ENCODE measurements at places on chromosomes 12 and 14.

GRCh38 chr12:69583203-69583602 is 2.1 kb upstream of the CCT2 start:
- peak; percentile 21 for DNase-seq

DNA sequence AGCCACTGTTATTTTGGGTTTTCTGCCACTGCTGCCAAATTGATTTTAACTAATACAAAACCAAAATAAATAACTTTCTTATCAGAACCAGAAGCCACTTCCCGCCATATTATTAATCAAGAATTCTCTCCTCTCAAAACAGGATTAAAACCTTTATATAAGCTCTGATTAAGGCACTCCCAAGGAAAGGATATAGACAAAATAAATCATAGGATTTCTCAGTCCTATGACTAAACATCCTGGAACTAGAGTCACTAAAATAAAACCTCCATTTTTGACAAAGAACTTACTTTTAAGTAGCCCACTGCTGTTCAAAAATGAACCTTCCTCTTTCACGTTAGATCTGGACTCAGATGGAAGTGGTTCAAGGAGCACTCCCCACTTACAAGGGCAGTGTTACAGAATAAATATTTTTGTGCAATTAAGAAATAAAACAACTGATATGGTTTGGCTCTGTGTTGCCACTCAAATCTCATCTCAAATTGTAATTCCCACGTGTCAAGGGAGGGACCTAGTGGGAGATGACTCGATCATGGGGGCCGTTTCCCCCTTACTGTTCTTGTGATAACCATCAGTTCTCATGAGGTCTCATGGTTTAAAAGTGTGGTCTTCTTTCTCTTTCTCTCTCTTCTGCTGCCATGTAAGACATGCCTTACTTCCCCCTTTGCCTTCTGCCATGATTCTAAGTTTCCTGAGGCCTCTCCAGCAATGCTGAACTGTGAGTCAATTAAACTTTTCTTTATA is 26.4 kb downstream of the GXYLT1 start:
- no peak for DNase-seq

- DNase-seq, result no peak
Observed at GRCh38 chr12:132467511-132467910, 22.4 kb upstream of the FBRSL1 start.

DNA sequence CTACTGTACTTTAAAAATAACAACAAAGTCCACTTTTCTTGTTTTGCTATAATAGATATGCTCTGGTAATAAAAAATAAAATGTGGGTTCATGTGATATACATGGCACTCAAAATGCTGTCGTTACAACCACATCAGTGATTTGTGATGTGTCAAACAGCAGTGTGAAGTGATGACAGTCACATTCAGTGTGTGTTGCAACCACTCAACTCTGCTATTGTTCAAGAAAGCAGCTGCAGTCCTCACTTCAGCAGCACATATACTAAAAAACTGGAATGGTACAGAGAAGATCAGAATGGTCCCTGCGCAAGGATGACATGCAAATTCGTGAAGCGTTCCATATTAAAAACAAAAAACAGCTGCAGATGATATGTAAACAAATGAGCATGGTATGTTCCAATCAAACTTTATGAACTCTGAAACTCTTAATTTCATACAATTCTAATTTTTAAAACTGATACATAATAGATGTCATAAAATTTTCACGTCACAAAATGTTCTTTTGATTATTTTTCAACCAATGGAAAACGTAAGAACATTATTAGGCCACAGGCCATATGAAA is 6.7 kb downstream of the TRMT5 start:
- no peak for DNase-seq

GRCh38 chr12:71392521-71393145 is 47.0 kb upstream of the LGR5 start:
- peak; percentile 72 for DNase-seq

- peak; percentile 63 for DNase-seq
Observed at GRCh38 chr12:87848248-87848868, 180.8 kb downstream of the C12orf50 start.

GRCh38 chr14:55571125-55571889 is 8.7 kb upstream of the KTN1 start:
- DNase-seq, result no peak

- DNase-seq, result no peak
Observed at GRCh38 chr14:75370416-75371205, 57.2 kb upstream of the JDP2 start.

- no peak for DNase-seq
Observed at GRCh38 chr12:68978678-68979077, 45.7 kb upstream of the CPM start.

- peak; percentile 96 for DNase-seq
Observed at GRCh38 chr14:103931422-103931821, 3.2 kb downstream of the TDRD9 start.

GRCh38 chr14:101122237-101123141 is 219.0 kb upstream of the RTL1 start:
- DNase-seq, result no peak

GRCh38 chr14:30569216-30569902 is 10.4 kb downstream of the G2E3 start:
- DNase-seq, result no peak

- no peak for DNase-seq
Observed at GRCh38 chr12:115341442-115341841, 657.5 kb upstream of the TBX3 start.

Measured in Jurkat, Clone E6-1 (cell line).